HFFc6 (cell line): ENCODE measurements at places on chromosomes 3 and 15. TPM values are rescaled to one million over a fixed set of nuclear protein-coding genes. Genes with fewer than 3 reads are reported as not detected.

The CACNA2D3 gene
- 0.22 to 0.24 TPM (median 0.23 TPM) in 3 replicates for total RNA-seq

The SLC9C1 gene
- not detected in 3 replicates for total RNA-seq

The REC114 gene
- not detected in 3 replicates for total RNA-seq

The LIPH gene
- 0.25 to 1.9 TPM (median 0.31 TPM) in 3 replicates for total RNA-seq

The VEPH1 gene
- total RNA-seq: 33.3 to 60.1 TPM (median 45.2 TPM) in 3 replicates

The ABCF3 gene
- 58.3 and 66.7 TPM in 2 replicates for total RNA-seq

The GOLGA8J gene
- total RNA-seq: not detected in 3 replicates

The ADIPOQ gene
- not detected in 2 replicates for total RNA-seq

DNA sequence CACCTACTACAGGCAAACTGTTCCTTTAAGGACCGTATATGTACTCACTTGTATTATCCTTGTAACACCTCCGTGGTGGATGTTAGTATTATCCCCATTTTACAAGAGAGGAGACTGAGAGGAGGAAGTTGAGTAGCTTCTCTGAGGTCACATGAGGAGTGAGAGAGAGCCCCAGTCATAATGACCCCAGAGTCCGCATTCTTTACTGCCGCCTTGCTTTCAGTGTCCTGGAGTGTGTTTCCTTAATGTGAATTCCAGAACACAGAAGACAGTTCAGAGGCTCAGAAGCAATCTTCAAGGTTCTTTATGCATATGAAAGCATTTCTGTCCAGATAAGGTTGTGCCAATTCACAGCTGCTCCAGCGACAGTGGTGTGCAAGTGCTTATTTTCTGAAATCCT lies 199.2 kb downstream of the CACNA2D3 start:
- H3K27ac ChIP-seq: no peak overlapping the region
- H3K4me3 ChIP-seq: no peak overlapping the region
- H3K27me3 ChIP-seq: peaks cover 1% of the 10 kb centered on the region; the same call in 1 of the 2 replicates
- H3K4me1 ChIP-seq: no peaks in the 10 kb centered on the region
- no peak for DNase-seq
- H3K36me3 ChIP-seq: no peaks in the 10 kb centered on the region

- no peak overlapping the region for H3K27ac ChIP-seq
- no peaks in the 10 kb centered on the region for H3K4me1 ChIP-seq
- no peaks in the 10 kb centered on the region for H3K36me3 ChIP-seq
- no peaks in the 10 kb centered on the region for H3K27me3 ChIP-seq
- DNase-seq: peak; percentile 1
These were observed 36.0 kb downstream of the MORC1 start for GRCh38 chr3:109081746-109082510.

DNA sequence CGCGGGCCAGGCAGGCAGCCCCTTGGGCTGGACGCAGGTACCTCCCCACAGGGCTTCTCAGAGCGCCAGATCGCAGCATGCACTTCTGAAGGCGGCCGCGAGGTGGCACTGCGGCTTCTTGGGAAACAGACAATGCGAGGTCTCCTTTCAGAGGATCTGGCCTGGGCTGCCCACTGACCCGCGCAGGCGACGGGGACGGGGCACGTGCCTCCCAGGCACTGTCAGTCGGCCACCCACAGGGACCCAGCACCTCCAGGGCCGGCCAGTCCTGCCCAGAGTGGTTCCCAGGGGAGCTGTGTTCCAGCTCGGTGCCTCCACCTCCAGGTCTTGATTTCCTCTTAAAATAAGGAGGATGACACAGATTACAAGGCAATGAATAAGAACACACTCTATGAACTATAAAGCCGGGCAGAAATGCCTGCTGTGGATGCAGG lies 24.4 kb upstream of the TXNRD3 start:
- H3K27me3 ChIP-seq: peaks cover 9% of the 10 kb centered on the region
- H3K4me3 ChIP-seq: peak overlapping the region; percentile 63
- 0 out of 2 replicates have a peak, but pooled peaks cover 5% of the 10 kb centered on the region for H3K36me3 ChIP-seq
- DNase-seq: peak; percentile 67
- peaks cover 46% of the 10 kb centered on the region for H3K4me1 ChIP-seq

GRCh38 chr3:152737021-152737908 lies 97.7 kb upstream of the P2RY1 start:
- no peaks in the 10 kb centered on the region for H3K36me3 ChIP-seq
- no peaks in the 10 kb centered on the region for H3K27me3 ChIP-seq
- no peak overlapping the region for H3K4me3 ChIP-seq
- DNase-seq: no peak
- no peaks in the 10 kb centered on the region for H3K4me1 ChIP-seq
- H3K27ac ChIP-seq: no peak overlapping the region

- no peak for DNase-seq
- H3K4me3 ChIP-seq: no peak overlapping the region
- no peaks in the 10 kb centered on the region for H3K36me3 ChIP-seq
These were observed 552.9 kb downstream of the DIPK2A start for GRCh38 chr3:144524531-144524930.

DNA sequence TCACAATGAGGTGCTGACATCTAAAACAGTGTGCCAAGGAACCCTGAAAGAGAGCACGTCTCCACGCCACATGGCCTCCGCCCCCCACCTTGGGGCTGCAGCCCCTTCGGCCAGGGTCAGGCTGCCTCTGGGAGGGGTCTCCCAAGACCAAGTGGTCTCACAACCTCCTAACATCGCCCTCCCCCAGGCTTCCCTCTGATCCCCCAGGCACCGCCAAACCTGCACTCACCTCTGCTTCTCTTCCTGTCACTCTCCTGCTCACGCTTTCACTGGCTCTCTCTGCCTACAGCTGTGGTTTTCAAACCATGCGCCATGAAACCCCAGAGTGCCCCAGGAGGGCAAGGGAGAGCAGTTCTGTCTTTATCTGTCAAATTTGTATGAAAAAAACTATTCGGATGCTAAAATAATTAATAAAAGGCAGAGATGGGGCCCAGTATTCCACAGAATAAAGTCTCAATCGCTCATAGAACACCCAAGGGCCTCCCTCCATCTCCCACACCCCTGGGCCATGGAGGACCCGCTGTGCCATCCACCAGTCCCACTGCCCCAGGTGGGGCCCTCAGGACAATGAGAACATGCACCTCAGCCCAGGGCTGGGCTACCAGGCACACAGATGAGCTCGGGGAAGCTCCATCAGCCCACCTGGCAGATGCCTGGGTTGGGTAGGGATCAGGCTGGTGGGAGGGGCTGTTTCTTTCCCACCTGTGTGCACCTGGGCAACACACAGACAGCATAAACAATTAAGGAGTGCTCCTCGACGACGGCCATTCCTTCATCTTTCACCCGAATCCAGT lies 21.5 kb downstream of the CYFIP1 start:
- H3K27me3 ChIP-seq: no peaks in the 10 kb centered on the region; the same call in 1 of the 2 replicates
- no peaks in the 10 kb centered on the region for H3K36me3 ChIP-seq
- H3K4me1 ChIP-seq: peaks cover 33% of the 10 kb centered on the region
- H3K27ac ChIP-seq: no peak overlapping the region; the same call in 1 of the 2 replicates
- no peak for DNase-seq

DNA sequence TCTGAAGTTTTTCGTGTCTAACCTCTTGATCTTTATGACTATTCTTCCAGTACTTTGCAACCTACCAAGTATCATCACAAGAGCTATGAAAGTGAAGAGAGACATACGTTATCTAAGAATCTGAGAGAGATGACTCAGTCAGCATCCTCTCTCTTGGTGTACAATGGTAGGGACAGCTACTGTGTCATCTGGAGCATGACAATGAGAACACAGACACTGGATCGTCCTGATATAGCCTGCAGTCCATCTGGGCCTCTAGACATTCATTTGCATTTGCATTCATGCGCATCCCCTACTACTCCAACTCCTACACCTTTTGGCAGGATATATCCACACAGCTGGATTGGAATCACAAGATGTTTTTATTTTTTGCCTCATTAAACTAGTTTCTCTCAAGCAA lies 115.2 kb downstream of the PEX5L start:
- no peaks in the 10 kb centered on the region for H3K36me3 ChIP-seq
- H3K4me3 ChIP-seq: no peak overlapping the region
- H3K4me1 ChIP-seq: peaks cover 12% of the 10 kb centered on the region
- DNase-seq: no peak
- no peak overlapping the region for H3K27ac ChIP-seq

GRCh38 chr3:114122027-114122709 lies 56.7 kb downstream of the DRD3 start:
- no peak overlapping the region for H3K4me3 ChIP-seq
- peak overlapping the region; percentile 65 for H3K27ac ChIP-seq
- H3K4me1 ChIP-seq: peaks cover 17% of the 10 kb centered on the region
- no peaks in the 10 kb centered on the region for H3K36me3 ChIP-seq
- no peaks in the 10 kb centered on the region for H3K27me3 ChIP-seq

DNA sequence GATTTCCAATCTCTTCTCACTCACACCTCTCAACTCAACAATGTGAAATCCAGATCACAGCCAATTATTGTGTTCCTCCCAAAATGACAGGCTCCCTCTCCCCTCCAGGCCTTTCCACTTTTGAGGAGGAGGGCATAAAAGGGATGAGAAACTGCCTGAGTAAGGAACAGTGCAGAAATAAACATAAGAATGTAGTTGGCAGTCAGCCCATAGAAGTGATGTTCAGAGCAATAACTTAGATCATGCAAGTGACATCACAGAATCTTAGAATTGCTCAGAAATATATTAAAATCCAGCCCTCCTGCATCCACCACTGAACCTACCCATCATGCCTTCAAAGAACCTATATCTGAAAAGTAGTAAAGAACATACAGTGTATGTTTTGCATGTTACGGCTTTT lies 299.4 kb upstream of the GADL1 start:
- no peak for DNase-seq
- H3K27ac ChIP-seq: no peak overlapping the region
- H3K27me3 ChIP-seq: peaks cover 5% of the 10 kb centered on the region; the same call in 1 of the 2 replicates
- peaks cover 8% of the 10 kb centered on the region; the same call in 1 of the 2 replicates for H3K4me1 ChIP-seq
- no peaks in the 10 kb centered on the region for H3K36me3 ChIP-seq
- H3K4me3 ChIP-seq: no peak overlapping the region

- H3K27ac ChIP-seq: no peak overlapping the region
- 0 out of 2 replicates have a peak, but pooled peaks cover 4% of the 10 kb centered on the region for H3K36me3 ChIP-seq
- no peak overlapping the region for H3K4me3 ChIP-seq
- peaks cover 37% of the 10 kb centered on the region for H3K4me1 ChIP-seq
- no peaks in the 10 kb centered on the region for H3K27me3 ChIP-seq
These were observed 435.8 kb downstream of the SHQ1 start for GRCh38 chr3:72412340-72412956.

DNA sequence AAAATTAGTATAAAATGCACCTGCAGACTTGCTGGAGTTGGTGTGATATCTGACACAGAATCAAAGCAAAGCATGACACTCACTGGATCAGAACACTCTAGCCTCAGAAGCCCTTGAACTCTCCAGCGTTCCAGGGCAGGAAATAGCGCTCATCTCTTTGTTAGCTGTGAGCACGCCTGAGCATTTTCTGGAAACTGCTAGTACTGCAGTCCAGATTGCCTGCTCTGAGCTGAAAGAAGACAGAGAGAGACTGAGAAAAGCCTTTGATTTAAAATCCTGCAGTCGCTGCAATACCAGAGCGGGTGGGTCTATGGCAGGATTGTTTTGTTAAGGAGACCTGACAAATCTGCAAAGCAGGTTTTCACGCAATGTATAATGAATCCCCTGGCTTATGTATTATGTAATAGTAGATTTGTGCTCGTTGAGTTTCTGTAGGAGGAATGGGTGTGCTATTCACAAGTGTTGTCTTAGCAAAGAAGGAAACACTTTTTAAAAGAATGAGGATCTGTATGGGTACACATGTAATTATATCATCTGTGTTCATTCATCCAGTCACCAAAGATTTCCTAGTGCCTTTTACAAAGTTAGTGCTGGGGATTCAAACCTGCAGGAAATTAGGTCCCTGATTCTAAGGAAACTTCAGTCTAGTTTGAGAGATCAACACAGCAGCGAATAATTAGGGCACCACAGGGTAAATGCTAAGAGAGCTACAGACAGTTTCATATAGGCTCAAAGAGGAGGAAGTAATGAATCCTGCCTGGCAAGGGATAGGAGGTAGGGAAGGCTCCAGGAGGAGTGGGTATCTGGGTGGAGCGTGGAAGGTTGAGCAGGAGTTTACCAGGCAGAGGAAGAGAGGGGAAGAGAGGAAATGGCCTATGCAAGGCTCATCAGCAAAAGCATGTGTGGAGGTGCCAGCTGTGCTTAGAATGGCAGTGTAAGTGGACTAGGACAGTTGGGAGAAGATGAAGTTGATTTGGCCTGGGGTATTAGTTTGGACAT lies 26.1 kb upstream of the MGLL start:
- H3K4me1 ChIP-seq: no peaks in the 10 kb centered on the region
- H3K4me3 ChIP-seq: no peak overlapping the region
- no peaks in the 10 kb centered on the region for H3K36me3 ChIP-seq

DNA sequence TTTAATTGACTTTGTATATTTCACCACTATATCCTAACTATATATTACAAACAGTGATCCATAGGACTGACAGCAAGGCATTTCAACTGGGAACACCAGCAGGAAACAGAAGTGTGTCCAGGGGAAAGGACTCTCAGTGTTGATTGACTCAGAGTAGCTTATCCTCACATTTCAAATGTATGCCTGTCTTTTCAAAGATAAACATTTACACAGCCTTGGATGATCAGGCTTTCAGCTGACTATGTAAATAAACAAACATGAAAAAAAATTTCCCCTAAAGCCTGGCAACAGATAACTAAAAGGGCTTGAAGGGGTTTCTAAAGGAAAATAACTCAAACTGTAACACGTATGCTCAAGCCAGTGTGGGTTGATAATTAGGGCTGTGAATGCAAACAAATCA lies 321.8 kb downstream of the TBC1D5 start:
- H3K4me1 ChIP-seq: peaks cover 10% of the 10 kb centered on the region
- no peaks in the 10 kb centered on the region for H3K36me3 ChIP-seq
- H3K27me3 ChIP-seq: no peaks in the 10 kb centered on the region; the same call in 1 of the 2 replicates
- no peak for DNase-seq
- no peak overlapping the region for H3K27ac ChIP-seq

DNA sequence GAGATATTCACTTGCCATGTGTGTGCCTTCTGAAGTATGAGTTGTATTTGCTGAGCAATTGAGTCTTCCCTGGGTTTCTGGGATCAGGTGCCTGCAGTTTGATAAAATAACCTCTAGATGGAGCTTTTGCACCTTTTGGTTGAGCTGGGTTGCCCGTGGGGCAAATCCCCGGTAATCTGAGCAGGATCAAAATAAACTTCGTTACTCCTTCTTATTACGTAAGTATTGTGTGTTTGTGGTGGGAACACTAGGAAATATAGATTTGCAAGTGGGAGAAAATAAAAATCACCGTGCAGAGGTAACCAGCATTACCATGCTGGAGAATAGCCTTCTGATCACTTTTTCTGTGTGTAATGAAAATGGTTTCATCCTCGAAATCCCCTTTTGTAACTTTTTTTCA lies 277.4 kb upstream of the NR2E3 start:
- H3K27ac ChIP-seq: no peak overlapping the region
- no peak overlapping the region for H3K4me3 ChIP-seq
- H3K4me1 ChIP-seq: peaks cover 13% of the 10 kb centered on the region
- no peaks in the 10 kb centered on the region for H3K36me3 ChIP-seq
- DNase-seq: peak; percentile 22

GRCh38 chr3:103137830-103138229 lies 703.0 kb downstream of the ZPLD1 start:
- no peaks in the 10 kb centered on the region for H3K36me3 ChIP-seq
- DNase-seq: no peak
- no peak overlapping the region for H3K4me3 ChIP-seq
- no peaks in the 10 kb centered on the region for H3K4me1 ChIP-seq
- no peaks in the 10 kb centered on the region for H3K27me3 ChIP-seq

- peak; percentile 19 for DNase-seq
- H3K27me3 ChIP-seq: peaks cover 8% of the 10 kb centered on the region
- H3K4me3 ChIP-seq: no peak overlapping the region
- no peak overlapping the region for H3K27ac ChIP-seq
- H3K36me3 ChIP-seq: no peaks in the 10 kb centered on the region
These were observed 15.0 kb upstream of the TRANK1 start for GRCh38 chr3:36959821-36960220.

- no peak overlapping the region for H3K4me3 ChIP-seq
- H3K4me1 ChIP-seq: no peaks in the 10 kb centered on the region
- H3K36me3 ChIP-seq: no peaks in the 10 kb centered on the region
These were observed 492.7 kb downstream of the CNTN3 start for GRCh38 chr3:74121761-74122160.
